ENCODE measurements at places on chromosomes 6 and 20.

DNA sequence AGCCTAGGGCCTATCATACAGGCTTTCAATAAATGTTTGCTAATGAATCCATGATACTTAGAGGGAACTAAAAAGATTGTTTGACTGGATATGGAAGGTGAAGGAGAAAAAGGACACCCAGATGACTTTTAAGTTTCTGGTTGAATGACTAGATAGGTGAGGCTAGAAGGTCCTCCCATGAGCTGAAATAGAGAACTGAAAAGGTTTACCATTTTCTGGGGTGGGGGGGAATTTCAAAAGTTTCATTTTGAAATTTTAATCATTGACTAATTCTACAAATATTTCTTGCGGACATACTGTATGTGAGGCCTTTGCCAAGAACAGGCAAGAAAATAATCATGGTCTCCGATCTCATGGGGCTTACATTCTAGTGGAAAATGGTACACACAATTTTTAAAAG is 17.9 kb upstream of the ZBTB2 start:
- DNase-seq, result no peak

DNA sequence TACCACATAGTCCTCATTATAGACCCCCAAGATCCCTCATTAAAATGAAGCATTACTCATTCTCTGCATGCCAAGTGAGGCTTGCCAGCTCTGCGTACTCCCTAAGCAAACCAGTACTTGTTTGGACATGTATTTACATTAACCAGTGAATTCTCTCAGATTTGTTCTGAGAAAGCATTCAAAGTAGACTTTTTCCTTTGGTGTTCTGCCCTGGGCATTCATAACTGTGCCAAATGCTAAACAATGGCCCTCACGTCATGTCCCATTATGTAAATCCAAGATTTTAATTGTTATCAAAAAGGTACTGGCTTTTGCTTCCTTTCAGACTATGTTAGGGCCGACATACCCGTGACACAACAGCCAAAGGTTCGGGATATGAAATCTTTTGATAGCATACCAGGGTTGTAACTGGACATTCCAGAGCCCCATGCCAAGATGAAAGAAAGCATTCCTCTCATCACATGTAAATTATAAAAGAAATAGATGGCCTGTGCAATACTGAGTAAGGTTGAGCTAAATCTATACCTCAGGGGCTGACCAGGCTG is 164.2 kb downstream of the ADAT2 start:
- DNase-seq, result no peak

- DNase-seq, result no peak
Observed at GRCh38 chr20:41365777-41366545, 657 bp downstream of the EMILIN3 start.

GRCh38 chr20:62252342-62252966 is 14.1 kb downstream of the OSBPL2 start:
- no peak for DNase-seq

DNA sequence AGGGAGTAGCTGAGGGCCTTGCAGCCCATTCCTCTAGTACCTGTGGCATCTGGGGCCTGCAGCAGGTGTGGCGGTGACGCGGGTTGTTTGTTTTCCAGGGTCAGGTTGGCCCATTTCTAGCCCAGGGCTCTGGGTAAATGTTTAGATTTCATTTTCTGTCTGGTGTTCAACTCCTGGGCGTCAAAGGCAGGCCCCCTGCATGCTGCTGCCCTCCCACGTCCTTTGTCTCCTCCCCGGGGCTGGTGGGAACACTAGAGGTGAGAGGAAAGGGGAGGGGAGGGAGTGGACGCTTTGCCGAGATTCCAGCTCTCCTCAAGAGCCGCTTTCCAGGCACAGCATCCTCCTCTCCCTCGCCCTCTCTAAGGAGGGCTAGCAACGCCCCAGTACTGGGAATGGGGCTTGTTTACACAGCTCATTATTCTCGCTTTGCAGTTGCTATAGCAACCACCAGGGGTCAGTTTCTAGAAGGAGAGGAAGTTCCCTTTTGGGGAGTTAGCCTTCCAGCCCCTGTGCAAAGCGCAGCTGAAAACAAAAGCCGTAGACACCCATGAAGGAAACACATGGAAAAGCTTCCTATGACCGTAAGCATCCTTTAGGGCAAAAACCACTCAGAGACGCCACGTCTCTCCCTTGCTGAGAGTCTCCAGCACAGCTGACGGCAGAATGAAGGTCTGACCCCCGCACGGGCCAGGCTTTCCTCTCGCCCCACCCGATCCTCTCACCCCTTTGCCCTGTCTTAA is 170.6 kb downstream of the LY86 start:
- peak; percentile 84 for DNase-seq

- no peak for DNase-seq
Observed at GRCh38 chr6:56749632-56750151, 107.0 kb upstream of the DST start.

DNA sequence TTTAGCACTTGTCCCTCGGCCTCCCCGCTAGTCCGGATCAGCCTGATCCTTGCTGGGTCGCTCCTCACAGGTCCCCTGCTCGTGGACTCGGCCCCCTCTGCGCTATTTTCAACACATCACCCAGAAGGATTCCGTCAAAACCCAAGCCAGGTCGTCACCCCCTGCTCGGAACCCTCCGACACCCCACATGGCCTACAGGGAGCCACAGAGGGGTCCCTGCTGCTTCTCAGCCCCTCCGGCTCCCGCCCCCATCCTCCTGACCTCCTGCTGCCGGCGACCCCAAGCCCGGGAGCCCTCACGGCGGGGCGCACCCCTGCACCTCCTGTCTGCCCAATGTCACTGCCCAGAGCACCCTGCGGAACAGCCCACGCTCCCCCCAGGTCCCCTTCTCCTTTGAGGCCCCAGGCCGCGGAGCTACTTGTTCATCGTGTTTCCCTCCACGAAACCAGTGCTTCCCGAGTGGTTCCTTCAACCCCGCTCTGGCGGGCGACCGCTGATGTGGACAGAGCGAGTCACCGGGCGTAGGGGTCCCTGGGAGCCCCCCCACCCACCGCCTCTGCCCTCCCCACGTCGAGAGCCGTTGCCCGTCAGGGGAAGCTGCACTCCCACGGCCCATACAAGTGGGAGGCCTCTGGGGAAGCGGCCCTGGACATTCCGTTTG is 638 bp upstream of the MYL9 start:
- DNase-seq, result no peak

Measured in K562 (cell line).